Activated CD4-positive, alpha-beta T cell treated with anti-CD3 and anti-CD28 coated beads, Interleukin-2, amount 50 U/mL, for 24 hours (primary cell): ENCODE measurements at places on chromosomes 7 and 10.

GRCh38 chr10:24652381-24652957 lies 71.2 kb downstream of the ARHGAP21 start:
- DNase-seq, result no peak

GRCh38 chr7:10038351-10038750 lies 935.3 kb upstream of the PHF14 start:
- no peak for DNase-seq

DNA sequence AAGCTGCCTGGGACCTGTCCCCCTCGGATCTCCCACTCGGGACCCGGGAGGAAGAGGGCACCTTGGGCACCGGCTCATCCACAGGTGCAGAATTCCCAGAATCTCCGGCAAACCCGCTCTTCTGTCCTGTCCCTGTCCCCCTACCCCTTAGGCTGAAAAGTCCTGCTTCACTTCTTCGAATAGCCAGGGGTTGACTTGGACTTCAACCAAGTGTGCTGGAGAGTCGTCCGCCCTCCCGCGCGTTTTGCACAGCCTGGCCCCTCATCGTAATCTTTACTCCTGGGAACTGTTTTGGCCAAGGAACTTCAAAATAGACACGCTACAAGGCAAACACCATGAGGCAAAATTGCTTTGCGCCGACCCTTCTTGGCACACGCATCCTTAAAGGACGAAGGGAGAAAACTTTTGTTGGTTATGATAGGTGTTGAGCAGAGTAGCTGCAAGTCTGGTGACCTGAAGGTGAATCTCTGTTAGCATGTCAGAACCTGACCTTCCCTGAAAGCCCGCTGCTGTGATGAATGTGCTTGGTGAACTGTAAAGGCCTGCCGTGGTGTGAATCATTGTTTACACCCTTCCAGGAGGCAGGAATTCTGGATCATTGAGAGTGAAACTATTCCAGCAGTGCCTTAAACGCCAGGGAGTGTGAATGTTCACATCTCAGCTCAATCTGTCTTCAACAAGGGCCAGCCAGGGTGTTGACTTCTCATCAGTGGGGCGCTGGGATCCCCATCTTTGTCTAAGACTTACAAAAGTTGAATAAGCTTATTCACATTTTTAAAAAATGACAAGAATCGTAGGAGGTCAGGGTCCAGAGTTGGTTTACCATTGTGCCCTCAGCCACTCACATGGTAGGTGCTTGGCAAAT lies 589 bp upstream of the RAPGEF5 start:
- no peak for DNase-seq

DNA sequence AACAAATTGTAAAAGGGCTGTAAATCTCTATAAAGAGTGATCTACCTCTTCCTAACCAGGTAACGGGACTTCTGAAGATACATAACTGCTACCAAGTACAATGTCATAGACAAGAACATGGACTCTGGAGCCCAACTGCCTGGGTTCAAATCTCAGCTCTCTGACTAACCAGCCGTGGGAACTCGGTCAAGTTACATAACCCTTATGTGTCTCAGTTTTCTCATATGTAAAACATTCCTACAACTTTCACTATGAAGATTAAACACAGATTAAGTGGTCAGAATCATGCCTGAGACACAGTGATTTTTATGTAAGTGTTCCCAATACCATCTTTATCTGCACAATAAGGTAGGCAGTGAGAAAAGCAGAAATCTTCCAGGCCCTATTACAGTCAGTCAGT lies 52.6 kb downstream of the ITGB1 start:
- no peak for DNase-seq

GRCh38 chr10:18010050-18010449 lies 58.3 kb downstream of the SLC39A12 start:
- no peak for DNase-seq

- no peak for DNase-seq
Observed at GRCh38 chr7:27784399-27785053, 44.6 kb downstream of the TAX1BP1 start.

GRCh38 chr7:151963895-151964870 lies 7.9 kb downstream of the GALNTL5 start:
- no peak for DNase-seq

- DNase-seq, result no peak
Observed at GRCh38 chr7:50674299-50674698, 108.4 kb downstream of the GRB10 start.

GRCh38 chr7:157235357-157236333 lies 96.9 kb downstream of the UBE3C start:
- no peak for DNase-seq

- DNase-seq, result no peak
Observed at GRCh38 chr7:127383123-127383835, 9.2 kb downstream of the ZNF800 start.

GRCh38 chr10:129459762-129460539 lies 7.1 kb upstream of the MGMT start:
- DNase-seq, result no peak

DNA sequence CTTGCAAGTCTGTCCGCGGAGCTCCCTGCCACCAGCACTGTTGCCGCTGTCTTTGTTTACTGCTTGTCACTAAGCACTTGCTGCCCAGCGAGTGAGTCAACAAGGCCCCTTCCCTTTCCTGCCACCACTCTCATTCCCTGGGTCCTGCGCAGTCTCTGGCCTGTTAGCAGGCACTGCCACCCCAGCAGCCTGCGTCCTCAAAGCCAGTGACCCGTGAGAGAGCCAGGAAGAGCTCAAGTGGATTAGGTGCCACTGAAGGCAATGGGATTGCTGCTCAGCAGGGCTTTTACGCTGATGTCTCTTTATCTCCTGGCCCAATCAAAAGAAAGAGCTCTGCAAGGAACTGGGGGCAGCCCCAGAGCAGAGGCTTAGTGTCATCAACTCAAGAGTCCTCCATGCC lies at the start of gene FRMPD2:
Gene FRMPD2 (minus strand): TSS at position 61 of the 400 bp plus-strand sequence. CDS start 129 bp downstream, outside the sequence.
- DNase-seq, result no peak

DNA sequence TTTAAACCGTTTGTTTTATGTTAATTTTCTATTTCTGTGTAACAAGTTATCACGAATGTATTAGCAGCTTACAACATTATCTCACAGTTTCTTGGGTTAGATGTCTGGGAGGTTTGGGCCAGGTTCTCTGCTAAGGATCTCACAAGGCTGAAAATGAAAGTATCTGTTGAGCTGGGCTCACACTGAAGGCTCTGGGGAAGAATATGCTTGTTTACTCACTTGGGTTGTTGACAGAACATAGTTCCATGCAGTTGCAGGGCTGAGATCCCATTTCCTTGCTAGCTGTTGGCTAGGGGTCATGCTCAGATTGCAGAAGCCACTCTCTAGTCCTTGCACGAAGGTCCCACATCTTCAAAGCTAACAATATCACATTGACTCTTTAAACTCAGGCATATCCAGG lies 266.6 kb upstream of the GNAI1 start:
- DNase-seq, result no peak

- DNase-seq, result no peak
Observed at GRCh38 chr10:27774831-27775230, 29.2 kb upstream of the MKX start.

- no peak for DNase-seq
Observed at GRCh38 chr10:114323023-114323422, 81.3 kb downstream of the AFAP1L2 start.

DNA sequence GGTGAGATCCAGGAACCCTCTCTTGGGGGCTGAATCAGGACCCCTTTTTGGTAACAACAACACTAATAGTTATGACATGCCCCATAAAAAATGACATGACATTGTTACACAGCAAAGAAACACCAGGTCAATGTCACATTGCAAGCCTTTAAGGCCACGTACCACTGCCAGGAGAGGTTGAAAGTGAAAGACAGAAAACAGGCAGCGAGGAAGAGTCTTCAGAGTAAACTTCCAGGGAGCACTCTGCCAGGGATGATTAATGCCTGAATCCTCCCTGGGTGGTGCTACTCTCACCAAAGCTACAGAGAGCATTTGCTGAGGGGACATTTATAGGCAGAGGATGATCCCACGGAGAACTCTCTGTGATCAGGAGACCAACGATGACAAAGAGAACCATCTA lies 551.6 kb downstream of the CALN1 start:
- no peak for DNase-seq

DNA sequence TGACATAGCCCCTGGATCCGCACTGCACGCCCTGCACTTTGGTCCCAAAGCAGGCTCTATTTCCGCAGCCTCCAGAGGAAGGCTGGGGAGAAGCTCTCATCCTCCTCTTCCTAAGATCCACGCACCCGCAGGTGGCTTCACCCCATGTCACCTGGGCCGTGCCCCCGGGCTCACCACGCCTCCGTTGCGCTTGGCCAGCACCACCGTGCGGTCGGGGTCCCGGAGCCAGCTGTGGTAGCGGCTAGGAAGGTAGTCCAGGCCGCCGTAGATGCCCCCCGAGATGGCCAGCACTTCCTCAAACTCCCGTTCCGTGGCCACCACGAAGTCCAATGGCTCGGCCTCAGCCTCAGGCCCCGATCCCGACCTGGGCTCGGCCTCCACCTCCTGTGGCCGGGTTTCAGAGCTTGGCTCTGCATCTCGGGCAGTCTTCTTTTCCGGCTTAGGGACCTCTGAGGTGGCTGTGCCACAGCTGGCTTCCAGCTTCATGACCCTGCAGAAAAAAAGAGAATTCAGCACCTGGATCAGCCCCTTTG lies 5.7 kb downstream of the NAT16 start:
- no peak for DNase-seq
